ENCODE measurements at places on chromosomes 3 and 15. TPM values are rescaled to one million over a fixed set of nuclear protein-coding genes. Genes with fewer than 3 reads are reported as not detected.
A peak's percentile ranks its signal among the peaks of the same experiment; 100 is the strongest.

C3orf20 gene
- not detected for total RNA-seq

FOXL2NB gene
- 0.17 TPM for total RNA-seq

DNA sequence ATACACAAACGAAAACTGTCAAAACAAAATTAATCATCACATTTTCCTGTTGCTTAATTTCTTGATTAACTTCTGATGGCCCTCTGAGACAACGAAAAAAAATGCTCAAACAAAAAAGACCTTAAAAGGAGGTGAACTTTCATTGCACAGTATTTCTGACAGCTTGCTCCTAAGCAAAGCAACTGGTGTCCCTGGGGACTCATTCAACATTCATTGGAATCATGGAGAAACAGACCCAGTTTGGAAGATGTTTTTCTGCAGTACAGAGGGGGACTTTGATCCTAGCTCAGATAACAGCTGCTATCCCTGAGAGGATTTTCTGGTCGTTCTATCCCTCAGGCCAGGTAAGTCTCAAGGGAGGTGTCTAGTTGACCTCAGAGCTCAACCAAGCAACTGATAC is 378.7 kb upstream of the ATP11B start:
- DNase-seq: no peak

- no peak for DNase-seq
Measured at GRCh38 chr3:126448136-126448892, 27.4 kb downstream of the ZXDC start.

NLGN1 gene
- total RNA-seq: 2.0 TPM

CFAP100 gene
- total RNA-seq: not detected

DNA sequence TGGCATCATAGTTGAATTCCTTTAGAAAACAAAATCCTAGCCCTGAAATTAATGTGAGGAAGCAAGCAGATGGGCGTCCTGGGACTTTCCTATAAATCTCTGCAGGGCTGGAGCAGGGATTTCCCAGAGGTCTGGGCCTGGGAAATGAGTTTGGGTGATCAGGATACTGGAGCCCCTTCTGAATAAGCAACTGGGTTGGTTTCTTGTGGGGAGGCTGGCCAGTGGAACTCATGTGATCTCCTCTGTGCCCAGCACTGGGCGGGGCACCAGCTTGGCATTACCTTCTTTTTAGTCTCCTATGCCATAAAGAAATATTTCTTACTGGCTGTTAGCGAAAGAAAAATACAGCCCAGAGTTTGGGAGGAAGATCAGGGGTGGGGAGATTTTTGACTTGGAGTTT is 1.7 kb downstream of the THSD4 start:
- DNase-seq: peak; percentile 61

DNA sequence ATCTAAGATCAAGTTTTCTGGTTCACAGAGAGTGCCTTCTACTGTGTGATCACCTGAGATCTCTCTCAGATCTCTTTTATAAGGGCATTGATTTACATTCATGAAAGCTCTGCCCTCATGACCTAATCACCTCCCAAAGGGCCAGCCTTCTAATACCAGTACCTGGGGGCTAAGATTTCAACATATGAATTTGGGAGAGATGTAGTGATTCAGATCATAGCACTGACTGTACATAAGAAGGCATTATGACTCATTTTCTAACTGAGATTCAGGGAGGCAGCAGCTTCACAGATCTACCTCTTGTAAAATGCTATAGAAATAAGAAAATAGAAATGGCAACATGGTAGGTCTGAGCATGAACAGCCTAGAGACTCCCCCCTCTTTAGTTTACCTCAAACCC is 39.6 kb downstream of the VGLL3 start:
- DNase-seq: no peak

DNA sequence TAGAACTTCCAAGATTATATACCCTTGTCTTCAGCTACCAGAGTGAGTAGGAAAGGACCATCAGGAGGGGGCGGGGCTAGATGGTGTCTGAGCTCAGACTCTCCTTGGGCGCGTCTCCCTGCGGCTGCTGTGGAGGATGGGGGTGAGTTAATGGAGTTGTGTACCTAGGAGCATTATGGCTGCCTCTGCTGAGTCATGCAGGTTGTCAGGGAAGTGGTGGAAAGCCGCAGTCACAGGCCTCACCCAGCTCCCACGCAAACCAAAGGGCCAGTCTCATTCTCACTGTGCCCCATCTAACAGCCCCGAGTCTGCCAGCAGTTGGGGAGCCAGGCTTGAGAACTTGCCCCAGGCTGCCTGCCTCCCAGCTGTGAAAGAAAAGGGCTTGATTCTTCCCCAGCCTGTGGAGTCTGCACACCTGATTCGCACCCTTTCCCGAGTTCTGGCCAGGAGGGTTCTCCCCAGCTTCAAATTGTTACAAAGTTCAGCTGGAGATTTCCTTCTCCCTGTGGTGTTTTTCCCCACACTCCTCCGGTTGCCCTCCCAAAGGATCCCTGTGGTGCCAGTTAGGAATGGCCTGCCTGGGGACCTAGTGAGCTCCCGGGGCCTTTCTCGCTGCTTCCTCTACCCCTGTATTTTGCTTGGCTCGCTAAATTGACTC is 143.3 kb downstream of the HCN4 start:
- DNase-seq: peak; percentile 84

PDIA5 gene
- total RNA-seq: 21.5 TPM

DNA sequence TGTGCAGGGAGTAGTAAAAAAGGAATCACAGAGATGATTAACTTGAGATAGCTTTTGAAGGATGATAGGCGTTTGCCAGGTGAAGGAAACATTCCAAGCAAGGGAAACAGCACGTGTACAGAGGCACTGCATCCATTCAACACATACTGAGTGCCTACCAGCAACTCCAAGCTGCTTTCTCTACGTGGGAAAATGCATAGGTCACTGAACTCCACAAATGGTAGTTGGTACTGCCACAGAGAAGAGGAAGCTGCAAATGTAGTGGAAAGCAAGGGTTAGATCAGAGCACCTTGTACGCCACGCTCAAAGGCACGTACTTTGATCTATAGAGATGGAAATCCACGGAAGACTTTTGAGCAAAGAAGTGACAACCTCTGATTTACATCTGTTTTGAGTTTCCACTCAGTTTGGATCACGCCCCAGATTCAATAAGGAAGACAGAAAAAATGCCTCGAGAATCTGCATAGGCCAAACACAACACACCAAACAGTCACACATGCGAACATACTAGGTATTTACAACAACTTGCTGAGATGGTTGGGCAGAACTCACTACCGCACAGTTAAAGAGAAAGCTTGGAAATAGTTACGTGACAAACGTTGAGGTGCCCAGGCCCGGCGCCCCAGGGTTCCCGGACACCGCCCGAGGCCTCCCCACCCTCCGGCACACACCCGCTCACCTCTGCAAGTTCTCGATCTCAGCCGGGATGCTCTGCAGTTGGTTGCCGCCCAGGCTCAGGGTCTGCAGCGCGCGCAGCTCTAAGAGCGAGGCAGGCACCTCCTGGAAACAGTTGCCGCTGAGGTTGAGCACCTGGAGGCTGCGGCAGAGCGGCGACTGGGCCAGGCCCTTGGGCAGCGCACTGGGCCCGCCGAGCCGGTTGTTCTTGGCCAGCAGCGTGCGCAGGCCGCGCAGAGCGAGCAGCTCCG is 826 bp downstream of the LRRC58 start:
- DNase-seq: no peak

GRCh38 chr15:36666228-36666905 is 86.9 kb downstream of the CDIN1 start:
- DNase-seq: no peak

DNA sequence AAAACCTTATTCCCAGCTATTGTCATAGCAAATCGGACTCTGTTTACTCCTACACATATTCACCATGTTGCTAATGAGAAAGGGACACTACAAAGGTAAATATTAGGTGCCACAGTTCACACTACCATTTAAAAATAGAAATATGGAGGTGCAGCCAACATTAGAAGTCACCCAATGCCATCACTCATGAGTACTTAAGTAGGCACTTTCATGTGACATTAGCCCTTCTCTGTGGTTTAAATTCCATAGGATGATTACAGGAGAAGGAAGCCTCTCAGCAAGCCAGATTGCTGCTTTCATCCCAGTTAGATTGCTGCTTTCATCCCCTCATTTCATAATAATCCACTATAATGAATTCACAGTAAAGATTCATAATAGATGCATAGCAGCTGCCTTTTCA is 376.8 kb upstream of the ALCAM start:
- no peak for DNase-seq

GRCh38 chr3:62922326-62922725 is 47.1 kb upstream of the CADPS start:
- DNase-seq: no peak

MESP1 gene
- total RNA-seq: 10.2 TPM

GRCh38 chr3:169041677-169042171 is 621.8 kb downstream of the MECOM start:
- DNase-seq: no peak

- DNase-seq: no peak
Measured at GRCh38 chr15:38024293-38025091, 90.1 kb downstream of the TMCO5A start.

GRCh38 chr15:61382927-61383326 is 153.8 kb upstream of the RORA start:
- DNase-seq: no peak

CSPG5 gene
- 1.7 TPM for total RNA-seq

ZNF197 gene
- 10.0 TPM for total RNA-seq

IGF2BP2 gene
- total RNA-seq: 42.1 TPM

GRCh38 chr15:48437178-48437577 is 105.9 kb downstream of the DUT start:
- DNase-seq: no peak

NR1I2 gene
- 62.9 TPM for total RNA-seq

DNA sequence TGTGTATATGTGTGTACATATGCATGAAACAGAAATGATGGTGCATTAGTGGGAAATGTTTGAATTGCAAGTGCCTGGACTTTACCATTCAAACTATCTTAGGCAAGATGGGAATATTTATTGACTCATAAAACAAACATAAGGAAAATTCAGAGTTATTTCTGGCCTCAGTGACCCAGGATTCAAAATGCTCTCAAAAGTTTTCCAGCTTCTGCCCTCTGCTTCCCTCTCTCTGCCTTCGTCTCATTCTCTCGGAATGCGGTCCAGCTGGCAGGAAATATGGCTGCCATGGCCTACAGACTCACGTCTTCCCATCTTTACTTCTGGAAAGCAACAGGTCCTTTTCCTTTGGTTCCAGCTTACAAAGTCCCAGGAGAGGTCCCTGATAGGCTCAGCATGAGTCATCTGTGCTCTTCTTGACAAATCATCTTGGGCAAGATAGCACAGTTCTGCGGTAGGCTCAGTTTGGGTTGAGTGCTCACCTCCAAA is 8.7 kb upstream of the ZNF774 start:
- DNase-seq: no peak

DNA sequence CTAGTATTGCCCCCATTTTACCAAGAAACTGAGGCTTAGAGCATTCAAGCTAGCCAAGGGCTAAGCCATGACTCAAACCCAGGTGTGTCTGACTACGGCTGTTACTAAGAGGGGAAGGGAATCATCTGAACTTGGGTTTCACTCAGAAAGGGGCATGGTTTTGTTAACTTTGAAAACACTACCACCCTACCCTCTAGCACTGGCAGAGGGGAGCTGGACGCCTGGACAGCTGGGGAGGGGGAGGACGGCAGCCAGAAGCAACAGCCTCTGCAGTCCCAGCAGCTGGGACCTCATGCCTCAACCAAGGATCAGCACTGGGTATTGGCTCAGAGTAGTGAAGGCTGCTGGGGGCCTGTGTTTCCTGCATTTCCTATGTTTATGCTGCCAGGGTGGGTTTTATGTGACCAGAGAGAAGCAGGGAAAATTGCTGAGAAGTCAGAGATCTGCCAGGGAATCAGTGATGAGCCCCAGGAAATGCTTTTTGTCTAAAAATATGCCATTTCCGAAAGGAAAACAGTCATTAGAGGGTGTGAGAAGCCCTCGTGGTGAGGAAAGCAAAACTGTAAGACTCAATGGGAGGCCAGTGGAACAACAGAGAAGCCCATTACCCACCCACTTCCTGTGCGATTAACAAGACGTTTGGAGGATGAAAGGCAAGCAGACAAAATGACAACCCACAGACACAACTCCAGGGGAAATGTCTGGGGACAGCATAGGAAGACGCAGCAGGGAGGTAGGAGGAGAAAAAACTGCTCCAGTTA is 41.2 kb downstream of the LIPC start:
- DNase-seq: no peak

- peak; percentile 58 for DNase-seq
Measured at GRCh38 chr3:134640872-134641470, 9.9 kb downstream of the KY start.

DNA sequence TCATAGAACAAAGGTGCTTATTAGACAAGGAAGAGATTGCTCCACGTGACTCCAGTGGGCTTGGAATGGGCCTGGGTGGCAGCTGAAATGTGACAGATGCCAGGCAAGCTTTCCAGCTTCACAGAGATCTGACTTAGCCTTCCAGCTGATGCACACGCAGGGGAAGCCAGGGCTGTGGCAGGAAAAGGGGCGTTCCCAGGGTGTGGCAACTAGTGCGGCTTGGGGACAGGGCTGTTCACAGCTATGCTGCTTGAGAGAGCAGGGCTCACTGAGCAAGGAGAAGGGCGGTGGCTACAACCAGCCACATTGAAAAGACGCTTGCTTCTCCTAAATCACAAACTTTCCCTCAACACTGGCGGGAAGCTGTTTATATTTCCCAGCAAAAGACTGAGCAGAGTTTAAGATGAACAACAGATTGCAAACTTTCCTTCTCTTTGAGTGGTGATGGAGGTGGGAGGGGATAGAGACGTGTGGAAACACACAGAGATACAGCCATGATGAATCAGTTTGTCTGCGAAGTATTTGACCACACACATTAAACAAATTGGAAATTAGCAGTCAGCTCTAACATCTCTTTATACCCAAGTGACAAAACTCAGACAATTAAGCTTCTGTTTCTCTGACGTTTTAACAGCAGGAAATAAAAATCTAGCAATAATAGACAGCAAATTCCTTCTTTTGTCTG is 127.5 kb downstream of the BDH1 start:
- peak; percentile 83 for DNase-seq

DNA sequence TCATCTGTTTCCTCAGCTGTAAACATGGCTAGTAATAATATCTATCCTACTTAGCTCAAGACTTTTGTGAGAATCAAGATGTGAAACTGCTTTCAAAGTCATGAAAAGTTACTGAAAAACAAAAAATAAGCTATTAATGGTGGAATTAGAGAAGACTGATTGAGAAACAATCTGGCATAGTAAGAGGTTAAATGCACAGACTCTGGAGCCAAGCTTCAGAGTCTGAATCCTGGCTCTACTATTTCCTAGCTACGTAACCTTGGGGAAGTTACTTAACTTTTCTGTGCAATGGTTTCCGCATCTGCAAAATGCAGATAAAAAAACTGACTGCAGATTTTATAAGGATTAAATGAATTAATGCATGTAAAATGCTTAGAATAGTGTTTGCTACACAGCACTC is 28.8 kb downstream of the LRRFIP2 start:
- DNase-seq: no peak

- DNase-seq: no peak
Measured at GRCh38 chr15:73936181-73936580, 9.9 kb downstream of the LOXL1 start.

DNA sequence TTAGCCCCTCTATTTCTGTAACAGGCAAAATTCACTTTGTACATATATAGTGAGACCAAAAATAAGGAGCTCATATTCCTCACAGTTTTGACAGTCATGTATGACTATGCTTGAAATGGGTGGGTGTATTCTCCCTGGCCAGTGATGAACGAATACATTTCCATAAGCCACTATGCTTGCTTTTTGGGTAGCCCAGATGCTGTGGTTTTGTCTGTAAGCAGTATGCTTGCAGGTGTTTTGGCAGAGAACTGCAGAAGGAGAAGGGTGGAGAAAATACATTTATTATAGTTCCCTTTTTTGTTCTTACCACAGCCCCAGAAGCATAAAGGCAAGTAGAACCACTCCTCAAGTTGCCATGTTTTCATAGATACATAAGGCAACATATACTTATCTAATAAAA is 131.2 kb downstream of the RBMS3 start:
- no peak for DNase-seq
